ENCODE measurements at places on chromosomes 6 and 20. TPM values are rescaled to one million over a fixed set of nuclear protein-coding genes. Genes with fewer than 3 reads are reported as not detected.

SPDEF gene
- total RNA-seq = 0.42 TPM

RIPOR3 gene
- 3.8 TPM for total RNA-seq

CGA gene
- total RNA-seq = 0.53 TPM

NT5E gene
- total RNA-seq = 0.80 TPM

SLC22A23 gene
- 24.9 TPM for total RNA-seq

GRCh38 chr6:7730001-7730783, 4.3 kb downstream of the BMP6 start:
- peaks cover 94% of the 10 kb centered on the region for H3K27me3 ChIP-seq
- H3K27ac ChIP-seq = no peak overlapping the region
- DNase-seq = peak; percentile 39
- H3K4me1 ChIP-seq = peaks cover 5% of the 10 kb centered on the region

GRCh38 chr6:45174045-45174444, 154.1 kb upstream of the RUNX2 start:
- peaks cover 18% of the 10 kb centered on the region for H3K4me1 ChIP-seq
- no peak overlapping the region for H3K27ac ChIP-seq
- H3K36me3 ChIP-seq = no peaks in the 10 kb centered on the region

DNA sequence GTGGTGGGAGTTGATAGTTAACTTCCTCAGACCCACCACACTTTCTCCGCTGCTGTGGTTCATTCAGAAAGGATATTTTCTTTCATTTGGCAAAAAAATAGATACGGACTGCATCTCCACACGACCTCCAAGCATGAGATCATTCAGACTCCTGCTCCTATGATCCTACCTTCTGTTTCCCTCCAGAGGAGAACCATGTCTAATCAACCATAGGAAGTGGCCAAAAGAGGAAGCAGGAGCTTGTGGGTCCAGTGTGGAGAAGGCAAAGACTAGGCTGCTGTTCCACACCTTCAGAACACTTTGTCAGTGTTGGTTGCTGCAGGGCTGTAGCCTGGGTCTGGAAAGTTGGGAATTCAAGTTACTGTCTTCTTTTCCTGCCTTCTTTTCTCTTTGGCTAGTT, 10.6 kb upstream of the KIF13A start:
- DNase-seq = no peak
- H3K4me3 ChIP-seq = no peak overlapping the region
- H3K27me3 ChIP-seq = no peaks in the 10 kb centered on the region
- no peaks in the 10 kb centered on the region for H3K36me3 ChIP-seq
- no peak overlapping the region for H3K27ac ChIP-seq

DNA sequence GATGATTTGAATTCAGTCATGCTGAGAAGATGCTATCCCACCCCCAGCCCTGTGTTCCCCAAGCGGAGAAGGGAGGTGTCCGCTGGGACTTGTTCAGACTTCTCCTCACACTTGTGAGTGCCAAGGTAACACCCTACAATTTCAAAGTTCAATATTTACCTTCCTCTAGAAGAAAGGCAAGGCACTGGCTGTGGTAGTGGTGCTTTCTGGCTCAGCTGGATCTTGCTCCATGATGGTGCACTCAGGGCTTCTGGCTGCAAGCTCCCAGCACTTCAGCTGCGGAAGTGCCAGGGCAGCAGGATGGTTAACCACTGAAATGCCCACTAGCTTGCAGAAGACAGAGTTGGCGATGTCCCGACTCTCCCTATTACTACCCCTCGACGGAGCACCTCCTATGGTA, 135.4 kb downstream of the MTFR2 start:
- DNase-seq = no peak
- H3K4me1 ChIP-seq = peaks cover 46% of the 10 kb centered on the region
- no peak overlapping the region for H3K4me3 ChIP-seq
- H3K27ac ChIP-seq = no peak overlapping the region
- no peaks in the 10 kb centered on the region for H3K36me3 ChIP-seq

DNA sequence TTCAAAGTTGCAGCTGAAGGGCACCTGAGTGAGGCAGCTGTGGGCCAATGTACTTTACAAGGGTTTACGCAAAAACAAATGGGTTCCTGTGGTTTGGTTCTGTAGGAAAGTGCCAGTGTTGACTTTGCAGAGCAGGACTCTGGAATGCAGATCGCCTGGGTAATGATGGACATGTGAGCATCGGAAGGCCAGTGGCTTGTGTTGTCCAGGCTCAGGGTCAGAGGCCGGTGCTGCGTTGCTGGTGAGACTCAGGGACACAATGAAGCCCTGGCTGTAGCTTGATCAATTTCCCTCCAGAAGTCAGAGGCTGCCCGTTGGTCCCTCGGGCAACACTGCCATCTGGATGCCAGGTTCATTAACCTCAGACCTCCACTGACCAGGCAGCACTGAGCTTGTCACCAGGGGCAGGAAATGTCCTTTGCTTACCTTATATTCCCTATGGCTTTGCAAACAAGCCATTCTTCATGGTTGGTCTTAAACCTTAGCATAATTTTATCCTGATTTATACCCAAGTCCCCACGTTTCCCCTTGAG, 753.4 kb downstream of the QKI start:
- H3K4me3 ChIP-seq = no peak overlapping the region
- H3K4me1 ChIP-seq = no peaks in the 10 kb centered on the region
- DNase-seq = no peak
- H3K27ac ChIP-seq = no peak overlapping the region
- H3K36me3 ChIP-seq = no peaks in the 10 kb centered on the region

GRCh38 chr20:4811661-4812181, 90.0 kb downstream of the PRND start:
- H3K4me3 ChIP-seq = no peak overlapping the region
- no peaks in the 10 kb centered on the region for H3K4me1 ChIP-seq
- H3K27me3 ChIP-seq = no peaks in the 10 kb centered on the region
- no peak overlapping the region for H3K27ac ChIP-seq
- DNase-seq = no peak
- H3K36me3 ChIP-seq = no peaks in the 10 kb centered on the region

DNA sequence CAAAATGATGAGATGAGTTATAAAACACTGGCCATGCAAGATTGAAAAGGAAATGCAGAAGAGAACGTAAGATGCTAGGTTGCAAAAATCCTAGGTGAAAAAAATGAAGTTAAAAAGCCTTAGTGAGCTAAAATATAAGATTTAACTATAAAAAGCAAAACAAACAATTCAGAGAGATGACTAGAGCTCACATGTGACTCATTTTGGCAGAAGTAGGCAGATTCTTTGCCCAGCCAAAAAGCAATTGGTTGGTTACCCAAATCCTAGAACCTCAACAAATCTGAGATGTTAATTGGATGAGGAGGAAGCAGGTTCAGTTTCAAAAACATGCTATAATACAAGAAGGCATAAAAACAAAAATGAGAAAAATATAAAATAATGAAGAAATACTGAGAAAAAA, 249.1 kb downstream of the OGFRL1 start:
- H3K27ac ChIP-seq = no peak overlapping the region
- H3K4me3 ChIP-seq = no peak overlapping the region
- H3K36me3 ChIP-seq = no peaks in the 10 kb centered on the region
- DNase-seq = peak; percentile 13
- no peaks in the 10 kb centered on the region for H3K27me3 ChIP-seq
- no peaks in the 10 kb centered on the region for H3K4me1 ChIP-seq

GRCh38 chr20:41996951-41997350, 378.8 kb upstream of the CHD6 start:
- H3K4me1 ChIP-seq = no peaks in the 10 kb centered on the region
- no peak overlapping the region for H3K27ac ChIP-seq
- no peak overlapping the region for H3K4me3 ChIP-seq

- no peaks in the 10 kb centered on the region for H3K4me1 ChIP-seq
- H3K4me3 ChIP-seq = no peak overlapping the region
- no peaks in the 10 kb centered on the region for H3K36me3 ChIP-seq
- no peak overlapping the region for H3K27ac ChIP-seq
- no peak for DNase-seq
- no peaks in the 10 kb centered on the region for H3K27me3 ChIP-seq
Measured at GRCh38 chr6:168451805-168452517, 11.0 kb downstream of the SMOC2 start.

DNA sequence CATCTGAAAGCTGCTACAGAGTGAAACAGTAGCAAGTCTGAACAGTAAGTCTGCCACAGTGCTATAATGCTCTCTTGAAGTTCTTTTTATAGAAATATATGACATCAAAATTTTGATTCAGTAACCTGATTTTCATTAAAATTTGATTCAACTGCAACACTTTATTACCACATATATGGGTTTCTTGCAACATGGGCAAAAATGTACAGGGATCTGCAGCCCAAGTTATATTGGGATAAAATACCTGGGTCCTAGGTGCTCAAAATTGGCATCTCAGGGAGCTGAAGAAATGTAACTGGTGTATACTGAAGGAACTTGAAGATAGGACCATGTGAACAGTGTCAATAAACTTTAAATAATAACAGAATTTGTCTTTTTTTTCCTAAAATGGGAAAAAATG, 10.8 kb downstream of the ROMO1 start:
- no peaks in the 10 kb centered on the region for H3K4me1 ChIP-seq
- peak overlapping the region; percentile 7 for H3K27ac ChIP-seq
- no peak overlapping the region for H3K4me3 ChIP-seq
- no peak for DNase-seq
- peaks cover 93% of the 10 kb centered on the region for H3K36me3 ChIP-seq

DNA sequence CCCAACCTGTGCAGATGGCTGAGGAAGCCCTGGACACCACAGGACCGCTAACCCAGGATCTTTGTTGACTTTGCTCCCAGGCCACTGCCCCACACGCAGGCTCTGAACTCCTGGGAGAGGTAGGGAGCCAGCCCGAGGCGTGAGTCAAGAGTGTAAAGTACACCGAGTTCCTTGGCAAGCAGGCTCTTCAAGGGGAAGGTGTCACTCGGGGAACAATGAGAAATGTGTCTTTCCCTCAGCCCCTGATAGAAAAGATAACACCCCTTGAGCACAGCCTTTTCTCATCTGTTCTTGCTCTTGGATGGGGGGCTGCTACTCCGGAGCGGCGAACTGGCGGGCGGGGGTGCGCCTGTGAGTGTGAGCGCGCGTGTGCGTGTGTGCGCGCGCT, 472 bp upstream of the EDN3 start:
- no peak for DNase-seq
- H3K27me3 ChIP-seq = peaks cover 96% of the 10 kb centered on the region
- H3K4me1 ChIP-seq = no peaks in the 10 kb centered on the region
- H3K36me3 ChIP-seq = no peaks in the 10 kb centered on the region

DNA sequence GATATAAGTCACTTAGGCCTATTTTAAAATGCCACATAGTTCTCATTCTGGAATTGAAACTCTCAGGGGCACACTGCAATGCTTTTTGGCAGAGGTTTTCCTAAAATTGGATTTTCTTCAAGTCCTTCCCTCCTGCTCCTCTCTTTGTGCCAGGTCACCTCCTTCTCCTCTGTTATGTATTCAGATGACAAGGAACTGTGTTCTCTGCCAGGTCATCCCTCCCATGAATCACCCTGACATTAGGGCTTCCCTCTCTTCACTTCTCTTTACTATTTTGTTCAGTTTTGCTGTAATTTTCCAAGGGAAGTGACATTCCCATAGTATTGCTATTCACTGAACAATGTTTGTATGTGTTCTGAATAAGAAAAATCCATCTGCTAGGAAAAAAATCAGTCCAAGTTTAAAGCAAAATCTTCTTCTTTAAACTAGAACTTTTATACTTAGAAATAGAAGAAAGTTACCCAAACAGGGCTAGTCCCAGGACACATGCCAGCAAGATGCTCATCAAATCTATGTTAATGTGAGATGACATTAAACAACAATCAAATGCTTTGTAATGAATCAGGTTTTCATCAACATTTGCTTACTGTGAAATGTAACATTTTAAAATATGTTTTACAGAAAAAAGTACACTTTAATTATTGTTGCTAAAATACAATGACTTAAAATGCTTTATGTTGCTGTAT, 461.1 kb downstream of the MMUT start:
- no peak overlapping the region for H3K4me3 ChIP-seq
- no peaks in the 10 kb centered on the region for H3K4me1 ChIP-seq
- no peak for DNase-seq
- H3K27ac ChIP-seq = no peak overlapping the region

- H3K27me3 ChIP-seq = peaks cover 92% of the 10 kb centered on the region
- DNase-seq = no peak
- no peaks in the 10 kb centered on the region for H3K4me1 ChIP-seq
- H3K27ac ChIP-seq = no peak overlapping the region
Measured at GRCh38 chr6:150372051-150372450, 3.2 kb downstream of the IYD start.

DNA sequence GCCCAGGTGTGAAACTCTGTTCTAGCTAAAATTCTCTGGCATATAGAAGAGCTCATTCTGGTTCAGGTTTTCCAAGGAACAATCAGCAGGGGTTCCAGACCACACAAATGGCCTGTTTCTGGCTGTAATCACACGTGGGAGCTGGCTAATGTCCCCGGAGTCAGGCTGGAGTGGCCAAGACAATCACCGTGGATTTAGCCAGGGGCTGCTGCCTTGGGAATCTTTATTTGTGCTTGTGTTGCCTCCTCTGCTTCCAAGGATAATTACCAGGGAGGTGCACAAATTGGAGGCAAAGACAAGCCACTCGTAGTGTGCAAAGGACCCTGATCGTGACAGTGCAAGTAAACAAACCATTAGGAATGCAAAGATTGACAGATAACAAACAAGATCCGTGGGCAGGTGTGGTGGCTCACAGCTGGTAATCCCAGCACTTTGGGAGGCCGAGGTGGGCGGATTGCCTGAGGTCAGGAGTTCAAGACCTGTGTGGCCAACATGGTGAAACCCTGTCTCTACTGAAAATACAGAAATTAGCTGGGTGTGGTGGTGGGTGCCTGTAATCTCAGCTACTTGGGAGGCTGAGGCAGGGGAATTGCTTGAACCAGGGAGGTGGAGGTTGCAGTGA, 77.3 kb downstream of the KCNB1 start:
- H3K27ac ChIP-seq = no peak overlapping the region
- H3K4me3 ChIP-seq = no peak overlapping the region
- H3K27me3 ChIP-seq = no peaks in the 10 kb centered on the region
- no peaks in the 10 kb centered on the region for H3K36me3 ChIP-seq

DNA sequence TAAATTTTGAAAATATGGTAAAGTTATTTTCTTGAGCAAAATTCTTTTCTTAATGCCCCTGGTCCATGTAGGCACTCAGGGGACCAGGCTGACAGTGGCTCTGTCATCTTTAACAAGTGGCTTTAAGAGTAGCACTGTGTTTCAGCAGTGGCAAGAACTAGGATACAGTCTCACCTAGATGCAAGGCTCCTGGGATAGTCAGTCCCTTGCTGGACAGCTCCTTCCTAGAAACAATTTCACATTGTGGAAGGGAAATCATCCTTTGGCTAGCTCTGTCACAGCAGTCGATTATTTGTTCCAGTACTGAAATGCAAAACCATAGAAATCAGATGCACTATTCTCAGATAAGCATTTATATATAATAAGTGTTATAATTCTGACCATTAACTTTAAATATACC, 175.4 kb upstream of the KCNQ5 start:
- H3K4me3 ChIP-seq = no peak overlapping the region
- DNase-seq = peak; percentile 66
- H3K4me1 ChIP-seq = no peaks in the 10 kb centered on the region
- no peaks in the 10 kb centered on the region for H3K36me3 ChIP-seq

GRCh38 chr6:73537677-73538076, 16.8 kb upstream of the EEF1A1 start:
- H3K4me1 ChIP-seq = no peaks in the 10 kb centered on the region
- DNase-seq = no peak
- H3K36me3 ChIP-seq = no peaks in the 10 kb centered on the region
- H3K4me3 ChIP-seq = no peak overlapping the region
- H3K27ac ChIP-seq = no peak overlapping the region
